GM04503 (cell line): ENCODE measurements at places on chromosomes 3 and 15.

- DNase-seq = peak; percentile 47
Measured at GRCh38 chr3:72368331-72368975, 479.8 kb downstream of the SHQ1 start.

DNA sequence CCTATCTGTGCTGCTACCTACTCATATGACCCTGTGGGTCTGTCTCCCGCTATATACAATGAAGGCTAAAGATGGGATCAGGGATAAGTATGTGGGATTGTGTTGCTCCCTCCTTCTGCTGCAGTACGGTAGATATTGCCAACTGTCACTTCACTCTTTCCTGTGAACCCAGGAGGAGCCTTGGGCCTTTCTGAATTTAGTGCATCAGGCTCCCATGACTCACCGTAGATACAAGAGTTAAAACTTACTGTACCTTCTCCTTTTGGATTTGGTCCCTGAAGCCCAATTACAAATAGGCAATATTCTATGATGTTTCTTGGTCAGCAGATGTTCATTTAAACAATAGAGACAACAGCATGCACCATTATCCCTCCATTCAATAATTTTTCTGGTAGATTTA, 27.4 kb downstream of the MITF start:
- no peak for DNase-seq

GRCh38 chr3:182626484-182627467, 166.5 kb upstream of the ATP11B start:
- no peak for DNase-seq

DNA sequence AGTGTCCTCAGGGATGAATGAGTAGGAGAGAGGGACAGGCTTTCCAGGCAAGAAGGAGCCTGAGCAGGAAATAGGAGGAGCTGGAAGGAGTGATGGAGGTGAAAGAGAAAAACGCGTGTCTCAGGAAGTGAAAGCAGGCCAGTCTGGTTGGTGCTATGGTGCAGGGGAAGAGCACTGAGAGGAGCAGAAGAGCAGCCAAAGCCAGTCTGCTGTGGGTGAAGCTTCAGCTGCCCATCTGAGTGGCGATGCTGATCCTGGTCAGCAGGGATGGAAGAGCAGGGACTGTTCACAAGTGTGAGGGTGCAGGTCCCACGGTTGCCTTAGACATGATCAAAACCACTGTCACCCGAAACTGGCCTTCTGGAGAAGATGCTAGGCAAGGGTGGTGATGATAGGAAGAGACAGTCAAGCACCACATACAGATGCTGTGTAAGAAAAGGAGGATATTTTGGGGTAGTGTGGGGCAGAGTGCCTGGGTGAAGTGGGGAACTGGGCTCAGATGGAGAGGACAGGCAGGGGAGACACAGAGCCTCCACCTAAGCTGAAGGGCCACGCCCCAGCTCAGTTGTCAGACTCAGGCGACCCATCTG, 5.5 kb upstream of the KY start:
- no peak for DNase-seq
